Chondrocyte (in vitro differentiated cells): ENCODE measurements at places on chromosomes 16 and 17. TPM values are rescaled to one million over a fixed set of nuclear protein-coding genes. Genes with fewer than 3 reads are reported as not detected.

Gene CD300H
- total RNA-seq = not detected in 3 replicates

GRCh38 chr16:54455030-54455725 is 168.6 kb upstream of the IRX3 start:
- H3K27ac ChIP-seq = no peak overlapping the region
- peaks cover 4% of the 10 kb centered on the region for H3K4me1 ChIP-seq
- H3K36me3 ChIP-seq = peaks cover 1% of the 10 kb centered on the region
- H3K27me3 ChIP-seq = peaks cover 27% of the 10 kb centered on the region
- no peak overlapping the region for H3K4me3 ChIP-seq

Gene CCT6B
- 2.1 to 3.0 TPM (median 2.1 TPM) in 3 replicates for total RNA-seq

Gene WSCD1
- total RNA-seq = 3.5 to 4.4 TPM (median 4.2 TPM) in 3 replicates

DNA sequence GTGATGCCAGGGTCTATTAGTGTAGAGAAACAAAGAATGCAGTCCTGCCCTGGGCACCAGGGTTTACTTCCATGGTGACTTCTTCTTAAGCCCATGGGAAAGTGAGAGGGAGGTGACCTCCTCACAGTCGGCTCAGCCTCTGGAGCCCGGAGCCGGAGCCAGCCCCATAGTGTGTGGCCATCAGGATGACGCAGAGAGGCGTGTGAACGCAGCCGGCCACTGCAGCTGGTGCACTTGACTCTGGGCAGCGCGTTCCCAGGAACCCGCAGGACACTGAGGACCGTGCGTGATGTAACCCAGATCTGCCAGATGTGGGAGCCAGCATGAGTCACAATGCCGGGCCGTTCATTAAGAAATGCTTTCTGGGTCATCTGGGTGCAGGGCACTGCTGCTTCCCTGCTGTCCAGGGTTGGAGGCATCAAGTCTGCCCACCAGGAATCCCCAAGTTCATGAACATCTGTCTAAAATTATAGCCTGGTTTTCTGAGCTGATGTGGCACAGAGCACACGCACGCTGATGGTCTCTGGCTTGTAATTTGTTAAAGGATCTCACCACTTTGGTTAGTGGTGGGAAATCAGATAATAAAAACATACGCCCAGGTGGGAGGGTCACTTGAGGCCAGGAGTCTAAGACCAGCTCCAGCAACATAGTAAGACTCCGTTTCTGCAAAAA is 114.1 kb downstream of the PITPNC1 start:
- no peaks in the 10 kb centered on the region for H3K27me3 ChIP-seq
- H3K4me1 ChIP-seq = peaks cover 18% of the 10 kb centered on the region
- peak overlapping the region; percentile 94 for H3K27ac ChIP-seq
- peak; percentile 94 for DNase-seq

- H3K27me3 ChIP-seq = no peaks in the 10 kb centered on the region
- peaks cover 57% of the 10 kb centered on the region for H3K4me1 ChIP-seq
- no peak for DNase-seq
- peaks cover 3% of the 10 kb centered on the region for H3K36me3 ChIP-seq
- peak overlapping the region; percentile 58 for H3K4me3 ChIP-seq
These were observed 33.4 kb downstream of the GJC1 start for GRCh38 chr17:44796731-44797130.

DNA sequence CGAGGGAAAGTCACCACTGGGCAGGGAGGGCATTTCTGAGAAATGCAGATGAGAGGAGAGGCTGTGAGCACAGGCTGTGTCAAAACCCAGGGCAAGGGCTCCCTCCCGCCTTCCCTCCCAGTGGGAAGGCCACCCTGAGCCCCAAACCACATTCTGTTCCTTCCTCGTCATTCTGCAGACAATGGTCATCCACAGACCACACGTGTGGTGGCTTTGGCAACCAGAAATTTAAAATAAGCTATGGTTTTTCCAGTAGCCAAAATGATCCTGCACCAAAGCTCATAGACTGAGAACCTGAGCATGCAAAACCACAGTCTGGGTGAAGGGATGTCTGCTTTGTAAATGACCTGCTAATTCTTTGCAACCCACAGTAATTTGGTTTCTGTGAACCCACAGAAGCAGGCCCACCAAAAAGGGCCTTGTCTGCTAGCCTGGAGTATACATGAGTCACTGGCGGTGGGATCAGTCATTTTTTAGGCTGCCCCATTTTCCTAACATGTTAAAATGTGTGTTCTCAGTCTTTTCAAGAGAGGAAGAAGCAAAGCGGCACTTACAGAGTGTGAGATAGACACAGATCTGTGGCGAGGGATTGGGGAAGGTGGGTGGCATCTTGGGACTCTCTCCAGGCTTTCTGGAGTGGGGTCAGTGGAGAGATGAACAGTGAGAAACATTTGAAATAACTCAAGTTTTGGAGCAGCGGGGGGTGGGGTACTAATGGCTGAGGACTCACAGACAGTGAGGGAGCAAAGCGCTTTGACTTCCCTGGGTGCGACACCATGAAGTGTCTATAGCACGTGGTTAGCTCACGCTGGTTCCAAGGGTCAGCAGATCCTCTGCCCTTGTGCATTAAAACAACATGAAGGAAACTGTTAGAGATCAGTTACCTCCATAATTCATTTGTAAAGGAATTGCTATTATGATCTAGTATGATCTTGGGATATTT is 20.5 kb downstream of the GRB7 start:
- peaks cover 19% of the 10 kb centered on the region for H3K4me1 ChIP-seq
- H3K4me3 ChIP-seq = no peak overlapping the region
- no peak overlapping the region for H3K27ac ChIP-seq
- no peak for DNase-seq
- no peaks in the 10 kb centered on the region for H3K36me3 ChIP-seq
